ENCODE measurements at places on chromosomes 4 and X. TPM values are rescaled to one million over a fixed set of nuclear protein-coding genes. Genes with fewer than 3 reads are reported as not detected.

- DNase-seq: no peak
These were observed 32.3 kb downstream of the SH2D1A start for GRCh38 chrX:124378643-124379042.

DNA sequence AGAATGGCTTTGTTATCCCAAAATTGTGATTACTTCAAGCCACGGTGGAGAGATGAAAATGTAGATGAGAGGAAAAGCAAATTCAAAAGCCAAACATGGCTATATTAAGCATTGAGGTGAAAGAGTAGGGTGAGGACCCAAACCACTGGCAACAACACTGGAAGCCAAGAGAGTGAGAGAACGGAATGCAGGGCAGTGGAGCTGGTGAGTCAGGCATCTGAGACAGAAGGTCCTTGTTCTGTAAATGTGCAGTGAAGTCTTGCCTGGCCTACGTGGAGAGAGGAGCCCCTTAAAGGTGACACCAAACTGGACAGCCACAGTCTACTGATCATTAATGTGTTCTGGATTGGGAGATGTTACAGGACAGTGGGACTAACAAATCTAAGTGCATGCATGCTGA, 22.8 kb upstream of the SEC24B start:
- peak; percentile 79 for DNase-seq

DNA sequence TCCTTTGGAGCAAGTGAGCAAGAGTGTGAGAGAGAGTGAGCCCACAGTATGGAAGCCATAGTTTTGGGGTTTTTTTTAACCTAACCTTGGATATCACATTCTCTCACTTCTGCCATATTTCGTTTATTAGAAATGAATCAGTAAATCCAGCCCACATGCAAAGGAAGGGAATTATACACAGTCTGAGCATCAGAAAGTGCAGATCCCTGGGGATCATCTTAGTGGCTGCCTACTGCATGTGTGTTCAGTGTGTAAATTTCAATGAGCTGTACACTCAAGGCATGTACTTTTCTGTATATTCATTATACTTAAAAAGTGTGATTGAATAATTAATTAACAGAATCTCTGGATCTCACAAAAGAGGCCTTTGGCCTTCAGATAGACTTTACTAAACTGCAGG, 133.8 kb upstream of the PRPS2 start:
- no peak for DNase-seq

NALF2 gene
- total RNA-seq: not detected

DNA sequence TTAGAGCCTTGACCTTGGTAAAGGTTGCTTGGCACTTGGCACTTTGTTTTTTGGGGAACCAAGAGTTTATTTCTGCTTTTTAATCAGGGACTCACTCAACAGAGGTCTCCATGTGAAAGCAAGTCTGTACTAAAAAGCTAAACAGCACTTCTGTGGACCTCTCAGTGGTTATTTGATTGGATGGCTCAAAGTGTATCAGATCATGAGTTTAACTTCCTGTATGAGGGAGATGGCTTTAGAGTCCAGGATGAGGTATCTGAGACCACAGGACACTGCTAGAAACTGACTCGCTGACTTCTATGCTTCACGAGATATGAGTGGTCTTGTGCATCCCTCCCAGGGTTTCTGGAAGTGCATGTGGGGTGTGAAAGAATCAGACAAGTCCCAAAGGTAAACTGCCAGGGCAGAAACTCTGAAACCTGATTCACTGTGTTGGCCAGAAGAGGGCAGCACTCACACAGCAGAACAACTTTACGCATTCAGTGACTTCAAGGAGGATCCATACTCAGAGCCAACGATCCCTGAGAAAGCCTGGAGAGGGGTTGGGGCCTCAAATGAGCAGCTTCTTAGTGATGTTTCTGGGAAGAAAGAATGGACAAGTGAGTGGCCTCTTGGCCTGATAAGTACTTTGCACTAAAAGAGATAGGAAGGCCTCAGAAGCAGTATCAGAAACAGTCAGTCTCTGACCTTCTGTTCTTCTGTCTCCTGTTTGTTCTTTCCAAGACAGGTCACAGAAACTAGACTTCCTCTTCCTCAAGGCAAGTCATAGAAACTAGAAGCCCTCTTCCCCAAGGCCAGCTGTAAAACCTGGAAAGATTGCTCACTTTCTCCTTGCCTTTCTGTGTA, 220.3 kb upstream of the CXCL13 start:
- DNase-seq: peak; percentile 82

KLKB1 gene
- not detected for total RNA-seq

DNA sequence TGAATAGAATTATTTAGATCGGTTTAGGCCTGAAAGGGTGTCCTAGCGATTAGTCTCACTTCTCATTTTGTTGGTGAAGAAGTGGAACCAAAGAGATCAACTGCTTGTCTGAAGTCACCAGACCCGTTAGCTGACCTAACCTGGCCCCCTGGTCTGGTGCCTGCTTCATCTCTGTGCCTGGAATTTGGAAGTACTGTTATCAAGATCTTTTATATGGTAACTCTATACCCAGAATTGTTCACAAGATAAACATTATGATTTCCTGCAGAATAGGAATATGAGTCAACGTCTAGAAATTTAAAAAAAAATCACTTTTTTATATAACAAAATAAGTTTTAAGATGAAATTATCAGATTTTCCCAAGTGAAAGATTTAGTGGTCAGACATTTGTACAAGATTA, 37.2 kb downstream of the LRP2BP start:
- DNase-seq: peak; percentile 92

Data from osteoblast (primary cell).